Hypothalamus (tissue), 51 donors: ENCODE measurements at places on chromosomes 11 and 22.

DNA sequence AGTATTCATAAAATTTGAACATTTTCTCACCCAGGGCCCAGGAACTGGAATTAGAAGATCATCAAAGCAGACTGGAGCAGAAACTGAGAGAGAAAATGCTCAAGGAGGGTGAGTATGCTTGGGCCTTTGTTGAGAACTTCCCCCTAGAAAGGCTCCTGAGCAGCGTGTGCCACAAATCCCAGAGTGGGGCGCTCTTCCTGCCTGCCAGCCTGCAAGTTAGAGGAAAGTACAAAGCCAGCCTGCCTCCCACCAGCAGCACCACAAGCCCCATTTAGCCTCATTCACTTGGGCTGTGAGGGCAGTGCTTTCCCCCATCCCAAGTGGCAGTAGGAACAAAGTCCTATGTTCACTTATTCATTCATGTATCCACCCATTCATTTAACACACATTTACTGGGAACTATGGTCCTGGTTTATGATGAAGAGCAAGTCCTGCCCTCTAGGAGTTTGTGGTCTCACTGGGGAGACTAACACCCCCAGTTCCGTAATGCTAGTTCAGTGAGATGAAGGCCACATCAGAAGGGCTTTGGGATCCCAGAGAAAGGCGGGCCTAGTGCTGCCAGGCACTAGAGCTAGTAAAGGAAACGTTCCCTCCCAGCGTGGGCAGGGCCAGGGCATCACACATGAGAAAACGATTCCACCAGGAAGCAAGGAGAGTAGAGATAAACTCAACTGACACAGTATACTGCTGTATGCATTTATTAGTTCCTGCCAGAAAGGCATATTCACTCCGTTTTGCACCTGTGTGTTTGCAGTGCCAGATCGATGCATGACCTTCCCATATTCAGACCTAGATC is 22.4 kb upstream of the PARVA start:
- DNase-seq = no peak

- DNase-seq = no peak
Observed at GRCh38 chr22:35186492-35186891, 70.8 kb upstream of the HMGXB4 start.

DNA sequence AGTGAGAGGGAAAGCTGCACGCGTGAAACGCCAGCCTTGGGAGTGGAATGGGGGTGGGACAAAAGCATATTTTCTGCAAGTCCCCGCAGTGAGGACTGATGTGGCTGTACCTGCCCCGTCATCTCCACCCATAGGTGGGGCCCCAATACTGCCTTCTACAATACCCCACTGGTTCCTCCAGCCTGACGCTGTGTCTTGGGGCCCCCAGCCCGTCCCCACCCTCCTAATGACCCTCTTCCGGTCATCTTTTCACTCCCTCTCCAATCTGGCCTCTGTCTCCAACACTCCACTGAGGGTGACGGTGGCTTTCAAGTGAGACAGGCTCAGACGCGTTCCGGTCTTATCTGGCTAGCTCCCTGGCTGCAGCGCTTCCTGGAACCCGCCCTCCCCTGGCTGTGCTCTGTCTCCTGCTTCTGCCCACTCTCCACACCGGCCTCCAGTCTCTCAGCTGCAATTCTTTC is 104.2 kb downstream of the MICAL3 start:
- DNase-seq = no peak

GRCh38 chr11:56089697-56090096 is 3.4 kb upstream of the OR8I2 start:
- no peak for DNase-seq

DNA sequence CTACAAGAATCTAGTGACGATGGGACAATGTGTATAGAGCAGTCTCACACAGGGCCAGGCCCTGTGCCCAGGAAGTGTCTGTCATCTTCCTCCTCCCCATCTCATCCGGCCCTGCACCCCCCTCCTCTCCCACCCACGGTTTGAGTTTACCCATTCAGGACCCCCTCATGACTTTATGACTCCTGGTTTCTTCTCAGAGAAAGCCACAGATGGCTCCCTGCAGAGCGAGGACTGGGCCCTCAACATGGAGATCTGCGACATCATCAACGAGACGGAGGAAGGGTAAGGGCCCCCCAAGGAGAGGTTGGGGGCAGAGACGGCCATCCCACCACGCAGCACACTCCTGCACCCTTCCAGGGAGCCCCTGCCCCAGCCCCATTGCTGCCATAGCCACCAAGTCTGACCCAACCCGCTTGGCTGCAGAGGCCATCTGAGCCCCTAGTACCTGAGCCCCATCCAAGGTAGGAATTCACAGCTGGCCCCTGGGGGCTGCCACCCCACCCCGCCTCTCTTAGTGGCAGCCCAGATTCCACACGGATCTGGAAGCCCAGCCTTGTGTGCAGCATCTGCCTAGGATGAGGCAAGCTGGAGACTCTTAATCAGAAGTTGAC is 18.1 kb downstream of the TOM1 start:
- no peak for DNase-seq
